ENCODE measurements at places on chromosomes 7 and 10.

GRCh38 chr10:89163265-89163995 is 43.7 kb downstream of the CH25H start:
- peak; percentile 40 for DNase-seq

DNA sequence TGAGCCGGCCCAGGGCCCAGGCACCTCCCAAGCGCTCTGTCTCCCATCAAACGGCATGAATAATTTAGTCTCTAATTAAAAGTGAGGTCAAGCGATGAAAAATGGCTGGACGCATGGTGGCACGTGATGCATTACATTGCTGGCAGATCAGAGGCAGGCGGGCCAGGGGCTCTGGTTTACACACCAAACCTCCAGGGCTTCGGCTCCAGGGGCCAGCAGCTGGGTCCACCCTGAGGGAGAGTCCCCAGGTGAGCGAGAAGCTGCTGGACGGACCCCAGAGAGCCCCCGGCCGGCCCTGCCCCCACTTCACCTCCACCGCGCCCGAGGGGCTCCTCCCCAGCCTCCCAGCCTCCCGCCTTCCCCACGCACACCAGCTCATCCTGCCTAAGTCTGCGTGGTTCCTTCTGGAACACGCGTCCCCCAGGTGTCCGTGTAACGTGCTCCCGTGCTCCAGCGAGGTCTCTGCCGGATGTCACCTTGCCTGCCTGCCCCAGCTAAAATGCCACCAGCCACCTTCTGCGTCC is 23.2 kb downstream of the UNCX start:
- no peak for DNase-seq

- no peak for DNase-seq
These were observed 36.8 kb downstream of the CTBP2 start for GRCh38 chr10:125123476-125124114.

DNA sequence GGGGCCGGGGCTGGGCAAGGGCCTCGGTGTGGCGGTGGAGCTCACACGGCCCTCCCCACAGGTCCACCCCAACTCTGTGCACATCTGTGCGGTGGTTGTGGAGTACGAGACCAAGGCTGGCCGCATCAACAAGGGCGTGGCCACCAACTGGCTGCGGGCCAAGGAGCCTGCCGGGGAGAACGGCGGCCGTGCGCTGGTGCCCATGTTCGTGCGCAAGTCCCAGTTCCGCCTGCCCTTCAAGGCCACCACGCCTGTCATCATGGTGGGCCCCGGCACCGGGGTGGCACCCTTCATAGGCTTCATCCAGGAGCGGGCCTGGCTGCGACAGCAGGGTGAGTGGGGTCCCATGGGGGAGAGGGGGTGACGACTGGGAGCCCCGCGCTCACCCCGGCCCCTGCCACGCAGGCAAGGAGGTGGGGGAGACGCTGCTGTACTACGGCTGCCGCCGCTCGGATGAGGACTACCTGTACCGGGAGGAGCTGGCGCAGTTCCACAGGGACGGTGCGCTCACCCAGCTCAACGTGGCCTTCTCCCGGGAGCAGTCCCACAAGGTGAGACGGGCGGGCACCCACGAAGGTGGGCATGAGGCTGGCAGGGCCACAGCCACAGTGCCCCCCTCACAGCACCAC is 8.8 kb downstream of the TMEM120A start:
- DNase-seq = no peak

GRCh38 chr7:117146059-117146458 is 176.8 kb downstream of the WNT2 start:
- DNase-seq = no peak

GRCh38 chr10:71772832-71773220 is 494 bp downstream of the VSIR start:
- no peak for DNase-seq

DNA sequence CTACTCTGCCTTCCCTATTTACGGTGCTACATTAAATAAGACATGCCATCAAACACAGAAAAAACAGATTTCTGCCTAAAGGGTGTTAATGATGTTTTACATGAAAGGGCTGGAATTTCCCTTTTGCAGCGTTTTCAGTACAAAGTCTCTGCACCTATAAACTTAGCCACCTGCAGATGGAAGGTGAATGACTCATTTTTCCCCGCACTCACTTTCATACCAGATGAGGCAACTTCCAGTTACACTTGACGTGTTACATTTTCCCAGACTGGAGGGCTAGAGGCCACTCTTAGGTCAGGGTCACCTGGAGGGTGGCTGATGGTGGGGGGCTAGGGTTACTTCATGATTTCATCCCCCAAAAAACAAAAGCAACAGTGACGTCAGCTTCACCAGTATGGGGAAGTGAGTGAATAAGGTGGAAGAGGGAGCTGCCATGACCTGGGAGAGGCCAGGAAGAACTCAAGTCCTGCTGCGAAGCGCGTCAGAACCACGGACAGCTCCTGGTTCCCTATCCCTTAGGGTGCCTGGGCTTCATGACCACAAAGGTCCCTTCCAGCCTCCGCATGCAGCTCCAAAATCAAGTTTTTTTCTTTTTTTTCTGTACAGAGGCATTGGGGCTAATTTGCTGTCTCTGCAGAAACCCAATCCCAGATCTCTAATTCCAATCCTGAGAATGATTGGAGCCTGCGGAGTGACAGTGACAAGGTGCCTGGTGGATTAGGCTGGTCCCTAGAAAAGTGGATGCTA is 94.0 kb downstream of the ADARB2 start:
- no peak for DNase-seq

- no peak for DNase-seq
These were observed 258.1 kb upstream of the GRB10 start for GRCh38 chr7:51040787-51041186.

DNA sequence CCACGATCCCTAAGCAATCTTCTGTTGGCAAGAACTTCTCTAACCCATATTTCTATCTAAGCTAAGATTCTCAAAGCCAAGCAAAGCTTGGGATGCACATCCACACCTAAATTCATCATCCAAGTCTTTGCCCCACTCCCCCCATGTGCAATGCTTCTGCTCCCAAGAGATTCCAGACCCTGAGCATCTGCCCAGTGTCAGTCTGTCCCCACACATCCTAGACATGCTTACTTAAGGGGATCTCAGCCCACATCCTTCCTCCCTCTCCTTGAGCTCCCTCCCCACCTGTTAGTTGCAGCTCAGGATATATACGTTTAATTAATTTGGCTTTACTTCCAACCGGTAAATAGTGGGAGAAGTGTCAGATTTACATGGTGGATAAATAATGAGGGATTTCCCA is 17.0 kb upstream of the TMEM273 start:
- no peak for DNase-seq

DNA sequence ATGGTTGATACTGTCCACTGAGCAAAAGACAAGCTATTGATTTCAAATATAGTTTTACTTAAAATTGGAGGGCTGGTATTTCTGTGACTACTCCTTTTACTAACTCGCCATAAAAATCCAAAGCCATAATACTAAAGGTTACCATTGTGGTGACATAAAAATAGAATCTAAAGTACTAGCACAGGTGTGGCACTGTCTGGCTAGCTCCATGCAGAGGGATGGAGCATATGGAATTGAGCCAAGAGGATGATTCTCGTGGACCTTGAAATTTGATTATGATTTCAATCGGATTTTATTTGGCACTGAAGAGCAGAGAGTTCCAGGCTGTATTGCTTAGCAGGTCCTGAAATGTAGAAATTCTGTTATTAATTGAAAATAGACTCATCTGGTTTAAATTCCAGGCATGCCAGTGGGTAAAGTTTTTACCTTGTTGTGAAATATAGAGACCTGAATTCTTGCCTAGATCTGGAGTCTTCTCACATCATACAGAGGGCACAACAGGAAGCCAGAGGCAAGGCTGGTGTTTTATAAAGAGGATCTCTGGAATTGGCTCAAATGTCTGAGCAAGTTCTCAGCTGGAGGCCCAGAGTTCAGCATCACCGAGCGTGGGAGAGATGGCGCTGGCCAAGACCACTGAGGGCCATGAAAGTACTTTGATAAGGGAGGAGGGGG is 29.9 kb upstream of the DLD start:
- no peak for DNase-seq

DNA sequence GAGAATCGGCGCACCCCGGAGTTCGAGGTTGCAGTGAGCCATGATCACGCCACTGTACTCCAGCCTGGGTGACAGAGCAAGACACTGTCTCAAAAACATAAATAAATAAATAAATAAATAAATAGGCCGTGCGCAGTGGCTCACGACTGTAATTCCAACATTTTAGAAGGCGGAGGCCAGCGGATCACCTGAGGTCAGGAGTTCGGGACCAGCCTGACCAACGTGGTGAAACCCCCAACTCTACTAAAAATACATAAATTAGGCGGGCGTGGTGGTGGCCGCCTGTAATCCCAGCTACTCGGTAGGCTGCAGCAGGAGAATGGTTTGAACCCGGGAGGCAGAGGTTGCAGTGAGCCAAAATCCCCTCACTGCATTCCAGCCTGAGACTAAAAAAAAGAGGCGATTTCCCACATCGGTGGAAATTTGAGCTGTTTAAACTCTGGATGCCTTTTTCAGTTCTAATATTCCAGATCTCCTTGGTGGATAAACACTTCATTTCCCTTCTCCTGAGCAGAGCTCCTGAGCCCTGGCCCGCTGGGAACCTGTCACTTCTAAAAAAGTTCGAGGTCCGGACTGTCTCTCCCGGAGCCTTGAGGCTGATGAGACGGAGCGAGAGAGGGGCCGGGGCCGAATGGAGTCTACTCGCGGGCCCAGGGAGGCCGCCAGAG is 2.0 kb upstream of the NFKB2 start:
- no peak for DNase-seq

GRCh38 chr7:131819891-131820290 is 263.5 kb upstream of the PODXL start:
- no peak for DNase-seq

GRCh38 chr7:134910968-134911367 is 75.3 kb upstream of the AGBL3 start:
- DNase-seq = no peak

DNA sequence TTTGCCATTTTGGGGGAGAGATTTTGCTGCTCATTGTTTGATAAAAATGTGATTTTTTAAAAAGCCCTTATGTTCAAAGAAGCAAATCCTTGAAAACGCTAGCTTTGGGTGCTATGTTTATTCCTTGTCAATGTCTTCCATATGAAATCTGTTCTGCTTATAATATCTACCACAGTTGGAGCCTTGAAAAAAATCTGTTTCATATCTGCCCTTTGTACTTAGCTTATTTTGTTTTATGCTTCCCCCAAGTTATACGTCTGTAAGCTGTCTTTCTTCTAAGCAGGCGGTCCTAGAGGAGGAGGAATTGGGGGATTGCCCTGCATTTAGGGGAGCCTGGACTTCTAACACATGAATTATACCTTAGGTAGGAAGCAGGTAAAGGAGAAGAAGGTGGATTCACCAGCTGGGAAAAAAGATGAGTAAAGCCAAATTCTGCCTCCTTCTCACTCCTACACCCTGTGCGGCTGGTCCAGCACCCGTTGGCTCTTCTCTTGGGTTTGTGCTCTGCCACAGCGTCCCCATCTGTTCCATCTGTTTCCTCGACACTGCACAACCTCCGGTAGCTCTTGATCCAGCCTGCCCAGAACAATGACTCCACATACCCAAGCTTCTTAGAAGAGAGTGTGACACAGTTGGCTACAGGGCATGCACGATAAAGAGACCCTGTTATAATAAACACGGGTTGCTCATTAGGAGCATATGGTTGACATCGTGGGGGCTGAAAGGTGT is 31.9 kb upstream of the NEUROD6 start:
- no peak for DNase-seq

DNA sequence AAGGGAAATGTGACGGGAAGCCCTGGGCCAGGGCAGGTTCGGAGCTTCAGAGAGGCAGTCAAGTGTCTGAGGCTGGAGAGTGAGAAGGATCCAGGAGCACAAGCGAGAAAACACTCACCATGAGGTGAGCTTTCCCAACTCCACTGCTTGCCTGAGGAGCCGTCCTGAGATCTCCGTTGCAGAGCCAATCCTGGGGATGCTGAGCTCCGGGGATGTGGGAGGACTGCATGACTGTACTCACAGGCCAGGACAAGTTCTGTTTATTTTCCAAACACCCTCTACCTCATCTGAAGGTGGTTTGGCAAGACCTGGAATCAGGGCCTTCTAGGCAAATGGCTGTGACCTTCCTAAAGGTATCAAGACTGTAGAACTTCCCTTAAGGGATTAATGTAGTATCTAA is 38.7 kb downstream of the GLI3 start:
- DNase-seq = no peak

DNA sequence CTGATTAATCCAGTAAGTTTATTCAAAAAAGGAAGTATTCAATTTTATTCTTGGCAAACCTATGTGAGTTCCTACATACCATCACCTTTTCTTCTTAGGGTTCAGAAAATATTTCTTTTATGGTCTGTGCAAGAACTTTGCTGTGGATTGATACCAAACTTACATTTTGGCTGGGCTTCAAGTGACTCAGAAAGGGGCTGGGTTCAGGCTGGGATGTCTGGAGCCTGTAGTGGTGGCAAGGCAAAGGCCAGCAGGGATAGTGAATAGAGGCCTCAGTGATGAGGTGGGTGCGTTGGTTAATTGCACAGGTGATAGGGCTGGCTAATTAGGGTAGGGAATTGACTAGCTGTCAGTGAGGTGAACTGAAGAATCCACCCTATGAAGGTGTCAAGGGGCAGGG is 40.2 kb upstream of the ATXN7L1 start:
- no peak for DNase-seq

- DNase-seq = no peak
These were observed 123.3 kb downstream of the WDR37 start for GRCh38 chr10:1179346-1180070.

- no peak for DNase-seq
These were observed 12.3 kb upstream of the ACSM6 start for GRCh38 chr10:95181726-95182125.

GRCh38 chr10:1560535-1561192 is 176.7 kb downstream of the ADARB2 start:
- DNase-seq = no peak

DNA sequence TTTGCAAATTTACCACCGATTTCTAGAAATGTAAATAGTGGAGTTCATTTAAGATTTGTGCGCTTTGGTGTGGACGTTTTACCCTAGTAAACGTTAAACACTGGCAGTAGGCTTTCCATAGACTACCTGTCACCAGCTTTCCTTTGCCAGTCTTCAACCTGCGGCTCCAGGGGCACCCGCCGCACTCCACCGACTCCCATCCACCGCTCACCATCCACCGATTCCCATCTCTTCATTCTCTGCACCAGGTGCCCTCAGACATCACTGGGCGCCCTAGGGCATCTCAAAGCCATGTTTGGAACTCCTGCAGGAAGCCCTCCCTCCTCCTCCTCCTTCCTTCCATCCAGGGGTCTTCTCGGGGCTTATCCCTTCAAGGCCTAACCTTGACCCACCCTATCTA is 1.4 kb upstream of the AP5Z1 start:
- no peak for DNase-seq

GRCh38 chr10:51881213-51881612 is 181.8 kb upstream of the CSTF2T start:
- no peak for DNase-seq

GRCh38 chr7:98126311-98127142 is 19.9 kb downstream of the LMTK2 start:
- DNase-seq = no peak

- no peak for DNase-seq
These were observed 8.6 kb downstream of the BTBD16 start for GRCh38 chr10:122279725-122280141.

- no peak for DNase-seq
These were observed 25.2 kb downstream of the ADAP1 start for GRCh38 chr7:929311-929711.

- DNase-seq = peak; percentile 70
These were observed 9.1 kb upstream of the TMEM236 start for GRCh38 chr10:17742918-17743317.

GRCh38 chr10:127319271-127319670 is 122.9 kb upstream of the INSYN2A start:
- no peak for DNase-seq

Data from CD4-positive, alpha-beta T cell treated with Interleukin-12 subunit alpha and Interleukin-12 subunit beta, for 1 hour (primary cell).